Chondrocyte (in vitro differentiated cells): ENCODE measurements at places on chromosomes 5 and 9. TPM values are rescaled to one million over a fixed set of nuclear protein-coding genes. Genes with fewer than 3 reads are reported as not detected.

DNA sequence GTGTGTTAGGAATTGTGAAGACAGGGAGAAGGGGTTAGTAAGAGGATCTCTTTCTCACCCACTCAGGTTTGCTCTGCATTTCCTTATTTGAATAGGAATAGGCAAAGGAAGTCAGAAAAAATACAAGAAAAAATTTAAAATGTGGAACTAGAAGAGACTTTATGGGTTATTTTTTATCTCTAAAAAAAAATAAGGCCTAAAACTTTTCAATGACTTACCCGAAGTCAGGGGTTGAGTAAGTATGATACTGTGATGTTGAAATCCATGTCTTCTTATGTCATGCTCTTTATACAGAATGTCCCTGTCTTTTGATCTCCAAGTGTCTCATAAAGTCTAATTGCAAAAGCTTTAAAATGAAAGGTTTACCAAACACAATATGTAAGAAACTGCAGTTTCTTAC lies 148.3 kb upstream of the PIK3R1 start:
- H3K36me3 ChIP-seq = peaks cover 4% of the 10 kb centered on the region
- no peak overlapping the region for H3K4me3 ChIP-seq
- no peaks in the 10 kb centered on the region for H3K27me3 ChIP-seq
- H3K27ac ChIP-seq = no peak overlapping the region
- no peak for DNase-seq
- H3K4me1 ChIP-seq = peaks cover 4% of the 10 kb centered on the region

The THBS4 gene
- 0.28 to 1.6 TPM (median 0.75 TPM) in 3 replicates for total RNA-seq

DNA sequence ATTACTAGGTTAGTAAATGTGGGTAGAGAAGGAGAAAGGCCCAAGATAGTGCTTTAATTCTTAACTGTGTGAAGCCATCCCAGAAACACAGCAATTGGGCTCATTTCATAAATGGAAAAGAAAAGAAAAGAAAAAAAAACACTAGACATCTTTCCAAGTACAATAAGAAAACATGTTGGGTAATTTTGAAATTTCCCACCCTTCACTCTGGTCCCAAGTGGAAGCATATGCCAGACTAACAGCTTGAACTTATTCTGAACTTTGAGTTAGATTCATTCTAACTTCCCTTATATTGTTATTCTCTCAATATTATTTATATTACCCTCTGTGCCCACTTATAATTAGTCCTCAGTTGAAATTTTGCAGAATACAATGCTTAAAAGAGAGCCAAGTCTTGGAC lies 113.4 kb upstream of the GHR start:
- H3K4me3 ChIP-seq = no peak overlapping the region
- no peak for DNase-seq
- H3K27ac ChIP-seq = no peak overlapping the region
- H3K4me1 ChIP-seq = no peaks in the 10 kb centered on the region
- no peaks in the 10 kb centered on the region for H3K36me3 ChIP-seq

- H3K4me3 ChIP-seq = no peak overlapping the region
- peaks cover 15% of the 10 kb centered on the region for H3K4me1 ChIP-seq
- no peaks in the 10 kb centered on the region for H3K27me3 ChIP-seq
- H3K27ac ChIP-seq = no peak overlapping the region
Measured at GRCh38 chr5:71872311-71872864, 153.3 kb downstream of the CARTPT start.

DNA sequence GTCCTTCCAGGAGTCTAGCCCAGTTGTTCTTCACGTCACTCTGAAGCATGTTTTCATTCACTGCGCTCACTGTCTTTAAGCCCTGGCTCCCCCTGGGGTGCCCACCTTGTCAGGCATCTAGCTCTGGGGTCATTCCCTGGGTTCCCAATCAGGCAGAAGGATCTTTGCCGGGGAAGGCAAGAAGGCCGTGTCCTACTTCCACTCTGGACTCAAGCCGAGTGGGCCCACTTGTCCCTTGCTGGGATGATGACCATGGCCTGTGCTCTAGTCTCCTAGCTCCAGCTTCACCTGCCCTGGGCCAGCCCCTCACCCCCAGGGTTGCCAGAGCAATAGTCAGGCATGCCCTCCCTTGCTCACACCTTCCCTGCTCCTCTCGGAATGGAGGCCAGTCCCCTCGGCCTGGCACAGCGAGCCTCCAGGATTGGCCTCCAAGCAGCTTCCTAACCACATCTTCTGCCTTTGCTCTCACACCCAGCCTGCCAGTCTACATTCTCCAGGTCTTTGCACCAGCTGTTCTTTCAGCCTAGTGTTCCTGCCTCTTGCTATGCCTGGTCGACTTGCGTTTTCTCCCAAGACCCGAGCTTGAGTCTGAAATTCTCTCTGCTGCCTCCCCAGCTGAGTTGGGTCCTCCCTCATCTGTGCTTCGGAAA lies 32.2 kb upstream of the PSD2 start:
- H3K4me3 ChIP-seq = no peak overlapping the region
- no peaks in the 10 kb centered on the region for H3K27me3 ChIP-seq
- no peak for DNase-seq
- no peaks in the 10 kb centered on the region for H3K36me3 ChIP-seq
- H3K4me1 ChIP-seq = peaks cover 22% of the 10 kb centered on the region
- H3K27ac ChIP-seq = no peak overlapping the region

The IL13 gene
- not detected in 3 replicates for total RNA-seq

GRCh38 chr5:56696900-56697299 lies 118.4 kb upstream of the MAP3K1 start:
- peak overlapping the region; percentile 63 for H3K27ac ChIP-seq
- no peaks in the 10 kb centered on the region for H3K27me3 ChIP-seq
- no peak overlapping the region for H3K4me3 ChIP-seq
- H3K36me3 ChIP-seq = no peaks in the 10 kb centered on the region

DNA sequence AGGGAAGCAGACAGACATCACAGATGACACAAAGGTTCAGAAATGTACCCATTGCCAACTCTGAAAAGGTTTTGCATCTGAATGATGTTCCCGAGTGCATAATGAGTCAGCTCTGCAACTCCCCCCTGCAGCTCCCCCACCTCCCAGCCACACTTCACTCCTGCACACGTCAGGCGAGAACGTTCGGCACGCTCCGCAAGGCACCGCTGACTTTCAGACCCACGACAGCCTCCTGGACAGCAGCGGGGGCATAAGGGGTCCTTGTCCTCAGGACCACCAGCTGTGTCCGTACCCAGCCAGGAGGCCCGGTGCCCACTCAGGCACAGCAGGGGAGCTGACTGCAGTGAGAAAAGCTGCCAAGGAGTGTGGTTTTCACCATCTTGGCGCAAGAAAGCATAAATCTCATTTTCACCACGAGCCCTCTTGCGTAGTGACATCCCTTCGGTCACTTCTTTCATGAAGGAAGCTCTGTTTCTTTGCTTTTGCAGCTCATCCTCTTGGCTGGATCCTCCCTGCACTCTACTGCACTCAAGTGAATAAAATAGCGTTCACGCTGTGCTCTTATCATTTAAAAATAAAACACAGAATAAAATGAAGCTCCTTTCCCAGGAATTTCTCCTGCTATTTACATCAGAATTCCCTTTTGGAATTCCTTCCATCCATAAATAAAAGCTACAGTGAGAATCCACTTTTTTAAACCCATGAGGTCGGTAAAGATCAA lies 9.9 kb downstream of the GFPT2 start:
- DNase-seq = peak; percentile 91
- peaks cover 37% of the 10 kb centered on the region for H3K4me1 ChIP-seq
- H3K4me3 ChIP-seq = peak overlapping the region; percentile 55
- peak overlapping the region; percentile 86 for H3K27ac ChIP-seq

GRCh38 chr5:162256711-162257110 lies 189.1 kb downstream of the GABRG2 start:
- no peaks in the 10 kb centered on the region for H3K36me3 ChIP-seq
- no peak overlapping the region for H3K27ac ChIP-seq
- H3K4me1 ChIP-seq = no peaks in the 10 kb centered on the region
- DNase-seq = no peak

GRCh38 chr9:129814432-129815223 lies 9.3 kb downstream of the TOR1A start:
- no peak overlapping the region for H3K4me3 ChIP-seq
- H3K4me1 ChIP-seq = peaks cover 15% of the 10 kb centered on the region
- H3K27ac ChIP-seq = no peak overlapping the region

GRCh38 chr5:150638053-150638444 lies 2.4 kb upstream of the SYNPO start:
- H3K36me3 ChIP-seq = peaks cover 3% of the 10 kb centered on the region
- peaks cover 92% of the 10 kb centered on the region for H3K4me1 ChIP-seq
- no peak for DNase-seq
- peak overlapping the region; percentile 93 for H3K27ac ChIP-seq

GRCh38 chr5:36156619-36157018 lies 4.7 kb downstream of the SKP2 start:
- H3K27ac ChIP-seq = peak overlapping the region; percentile 97
- DNase-seq = no peak
- peaks cover 71% of the 10 kb centered on the region for H3K4me1 ChIP-seq
- no peaks in the 10 kb centered on the region for H3K27me3 ChIP-seq

DNA sequence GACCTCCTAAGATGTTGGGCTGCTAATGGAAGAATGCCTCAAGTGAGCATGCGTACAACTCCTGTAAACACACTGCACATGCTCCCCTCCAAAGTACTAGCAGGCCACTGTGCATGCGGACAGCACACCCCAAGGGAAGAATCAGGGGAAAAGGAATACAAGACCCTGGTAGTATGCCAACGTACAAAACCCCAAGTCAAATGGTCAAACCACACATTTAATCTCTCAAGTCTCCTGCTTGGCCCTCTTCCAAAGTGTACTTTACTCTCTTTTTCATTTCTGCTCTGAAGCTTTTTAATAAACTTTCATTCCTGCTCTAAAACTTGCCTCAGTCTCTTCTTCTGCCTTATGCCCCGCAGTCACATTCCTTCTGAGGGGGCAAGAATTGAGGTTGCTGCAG lies 466.4 kb downstream of the DMRTA1 start:
- no peak for DNase-seq
- peaks cover 8% of the 10 kb centered on the region for H3K27me3 ChIP-seq
- no peaks in the 10 kb centered on the region for H3K4me1 ChIP-seq
- no peak overlapping the region for H3K27ac ChIP-seq

The MYOZ3 gene
- 1.9 to 3.3 TPM (median 2.0 TPM) in 3 replicates for total RNA-seq

- H3K36me3 ChIP-seq = peaks cover 5% of the 10 kb centered on the region
- H3K4me1 ChIP-seq = peaks cover 28% of the 10 kb centered on the region
- DNase-seq = no peak
- no peaks in the 10 kb centered on the region for H3K27me3 ChIP-seq
Measured at GRCh38 chr9:7144265-7145046, 386.7 kb downstream of the KDM4C start.

The MYOT gene
- not detected in 3 replicates for total RNA-seq

The ACTBL2 gene
- 0.10 TPM in 1 of 3 replicates, not detected in the others for total RNA-seq

The MYMK gene
- total RNA-seq = not detected in 3 replicates

The FGF10 gene
- not detected in 3 replicates for total RNA-seq

The AFAP1L1 gene
- total RNA-seq = 1.5 to 9.8 TPM (median 8.3 TPM) in 3 replicates

DNA sequence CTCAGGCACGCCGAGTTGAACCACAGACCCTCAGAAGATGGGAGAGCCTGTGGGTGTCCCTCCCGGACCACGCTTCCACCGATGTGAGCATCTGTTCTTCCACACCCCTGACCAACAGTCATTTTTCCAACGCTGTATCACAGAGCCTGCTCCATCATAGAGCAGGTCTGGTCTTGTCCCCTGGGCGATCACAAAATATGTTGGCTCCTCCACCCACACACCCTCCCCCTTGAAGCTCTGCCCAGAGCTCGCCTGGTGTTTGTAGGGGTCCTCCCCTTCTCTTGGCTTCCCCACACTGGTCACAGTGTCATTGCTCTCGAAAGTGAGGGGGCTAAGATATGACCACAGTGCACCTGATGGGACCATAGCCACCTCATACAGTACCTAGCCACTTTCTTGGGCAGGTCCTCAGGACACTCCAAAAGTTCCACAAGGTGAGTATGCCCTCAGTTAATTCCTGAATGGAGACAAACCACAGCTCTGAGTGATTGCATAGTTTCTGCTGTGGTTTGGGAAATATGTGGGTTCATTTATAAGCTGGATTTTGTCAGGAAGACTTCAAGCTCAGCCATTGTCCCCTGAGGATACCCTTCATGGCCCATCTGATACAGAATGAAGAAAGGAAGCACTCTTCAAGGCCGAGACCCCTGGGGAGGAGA lies 3.5 kb upstream of the ZNF618 start:
- H3K27ac ChIP-seq = no peak overlapping the region
- H3K36me3 ChIP-seq = no peaks in the 10 kb centered on the region
- DNase-seq = no peak
- H3K27me3 ChIP-seq = peaks cover 5% of the 10 kb centered on the region

DNA sequence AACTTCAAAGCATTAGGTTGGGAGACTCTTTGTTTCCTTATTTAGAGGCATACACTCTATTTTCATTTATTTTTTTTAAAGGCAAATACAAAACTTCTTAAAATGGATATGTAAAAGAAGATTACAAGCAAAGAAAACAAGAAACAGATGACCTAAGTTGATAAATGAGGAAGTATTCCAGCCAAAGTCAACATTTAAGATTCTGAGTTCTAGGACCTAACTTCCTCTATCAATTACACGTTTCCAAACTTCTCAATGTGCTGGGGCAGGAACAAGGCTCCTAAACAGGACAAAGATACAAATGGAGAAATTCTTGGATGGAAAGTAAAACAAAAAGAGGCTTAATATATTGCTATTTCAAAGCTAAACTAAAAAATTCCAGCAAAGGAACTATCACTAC lies 89.5 kb downstream of the TLE1 start:
- no peak overlapping the region for H3K4me3 ChIP-seq
- no peaks in the 10 kb centered on the region for H3K27me3 ChIP-seq
- no peak overlapping the region for H3K27ac ChIP-seq
- DNase-seq = no peak

DNA sequence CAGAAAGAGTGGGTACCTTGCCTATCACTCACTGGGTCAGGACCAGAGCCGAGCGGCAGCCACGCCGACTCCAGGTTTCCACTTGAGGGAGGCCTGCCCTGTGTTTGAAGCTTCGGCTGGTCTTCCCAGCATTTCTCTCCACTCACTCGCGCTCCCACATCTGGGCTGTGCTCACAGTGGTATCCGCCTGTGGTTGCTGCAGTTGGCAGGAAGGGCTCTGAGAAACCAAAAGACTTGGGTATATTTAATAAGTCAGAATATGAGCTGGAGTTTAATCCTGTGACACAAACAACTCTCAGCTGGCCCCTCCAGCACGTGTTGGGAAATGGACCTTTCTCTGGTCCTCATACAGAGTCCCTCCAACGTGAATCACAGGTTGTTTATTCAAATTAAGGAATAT lies 70.9 kb downstream of the SPRY4 start:
- no peaks in the 10 kb centered on the region for H3K36me3 ChIP-seq
- H3K27me3 ChIP-seq = no peaks in the 10 kb centered on the region
- H3K4me3 ChIP-seq = no peak overlapping the region
- no peak for DNase-seq
- H3K27ac ChIP-seq = peak overlapping the region; percentile 32
- peaks cover 4% of the 10 kb centered on the region for H3K4me1 ChIP-seq
